Peyer's patch (tissue), 4 donors: ENCODE measurements at places on chromosomes 3 and 15. TPM values are rescaled to one million over a fixed set of nuclear protein-coding genes. Genes with fewer than 3 reads are reported as not detected.
A peak's percentile ranks its signal among the peaks of the same experiment; 100 is the strongest.

Gene CLDN16
- not detected for total RNA-seq

DNA sequence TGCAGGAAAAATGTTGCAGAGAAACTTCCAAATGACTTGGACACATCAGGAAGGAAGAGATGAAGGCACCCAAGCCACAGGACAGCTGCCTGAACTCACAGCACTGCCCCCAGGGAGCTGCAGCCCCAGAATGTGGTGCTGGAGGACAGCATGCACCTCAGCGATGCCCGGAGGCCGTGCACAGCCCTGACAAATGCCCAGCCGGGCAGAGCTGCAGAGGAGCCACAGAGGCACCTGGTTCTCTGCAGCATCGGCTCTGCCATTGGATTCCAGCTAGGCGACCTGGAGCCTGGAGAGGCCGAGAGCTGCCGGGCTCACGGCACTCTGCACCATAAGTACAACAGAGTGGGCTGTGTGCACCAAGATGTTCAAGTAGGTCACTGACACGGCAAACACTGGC is 97.5 kb downstream of the OCA2 start:
- H3K27me3 ChIP-seq = no peaks in the 10 kb centered on the region
- no peak overlapping the region for H3K4me3 ChIP-seq
- H3K27ac ChIP-seq = no peak overlapping the region
- H3K4me1 ChIP-seq = no peaks in the 10 kb centered on the region
- no peaks in the 10 kb centered on the region for H3K36me3 ChIP-seq

Gene FRMD4B
- total RNA-seq = 28.6 TPM

Gene ECE2
- not detected for total RNA-seq

- no peak for DNase-seq
- no peaks in the 10 kb centered on the region for H3K27me3 ChIP-seq
- H3K27ac ChIP-seq = no peak overlapping the region
Observed at GRCh38 chr3:100316641-100317069, 17.9 kb upstream of the NIT2 start.

GRCh38 chr3:103372031-103372430 is 937.2 kb downstream of the ZPLD1 start:
- no peaks in the 10 kb centered on the region for H3K27me3 ChIP-seq
- H3K4me3 ChIP-seq = no peak overlapping the region
- DNase-seq = no peak

DNA sequence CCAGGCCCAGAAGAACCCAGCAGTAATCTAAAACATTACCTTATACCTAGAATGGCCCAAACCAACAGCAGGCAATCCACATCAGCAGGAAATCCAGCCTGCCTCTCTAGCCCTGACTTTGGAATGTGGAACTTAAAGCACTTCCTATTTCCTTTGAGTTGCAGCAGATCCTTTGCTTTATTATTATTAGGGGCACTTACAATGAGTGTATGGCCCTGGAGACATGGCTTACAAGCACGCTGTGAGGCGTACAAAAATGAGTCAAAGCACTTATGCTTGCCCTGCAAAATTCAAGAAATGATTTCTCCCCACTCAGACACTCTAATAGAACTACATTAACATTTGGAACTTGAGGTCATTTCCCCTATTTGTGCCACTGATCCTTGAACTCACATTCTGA is 9.5 kb upstream of the KNSTRN start:
- H3K4me3 ChIP-seq = no peak overlapping the region
- no peak for DNase-seq
- no peaks in the 10 kb centered on the region for H3K27me3 ChIP-seq
- peaks cover 6% of the 10 kb centered on the region for H3K4me1 ChIP-seq
- no peaks in the 10 kb centered on the region for H3K36me3 ChIP-seq
- H3K27ac ChIP-seq = no peak overlapping the region

DNA sequence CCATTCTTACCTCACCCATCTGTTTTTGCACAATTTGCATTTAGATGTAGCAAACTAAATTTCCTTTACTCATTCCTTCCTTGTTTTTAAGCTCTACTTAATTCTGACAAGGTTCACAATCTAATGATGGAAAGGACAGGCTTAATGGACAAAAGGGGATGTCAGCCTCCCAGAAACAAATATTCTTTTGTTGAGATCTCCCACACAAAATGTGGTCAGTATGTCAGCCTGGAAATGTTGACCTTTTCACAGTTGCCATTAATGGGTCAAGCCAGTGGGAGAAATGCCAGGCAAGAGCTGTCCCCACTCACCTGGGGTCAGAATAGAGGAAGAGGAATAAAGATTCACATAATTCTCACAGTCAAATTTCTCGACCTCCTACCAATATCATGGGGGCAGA is 27.0 kb downstream of the WWTR1 start:
- no peak overlapping the region for H3K4me3 ChIP-seq
- H3K27ac ChIP-seq = no peak overlapping the region
- H3K36me3 ChIP-seq = no peaks in the 10 kb centered on the region

- no peak overlapping the region for H3K4me3 ChIP-seq
- DNase-seq = no peak
- no peaks in the 10 kb centered on the region for H3K36me3 ChIP-seq
- H3K27ac ChIP-seq = no peak overlapping the region
- H3K27me3 ChIP-seq = no peaks in the 10 kb centered on the region
Observed at GRCh38 chr15:79513940-79514339, 81.8 kb downstream of the MINAR1 start.

GRCh38 chr3:14774431-14774830 is 44.3 kb upstream of the FGD5 start:
- H3K4me3 ChIP-seq = no peak overlapping the region
- H3K36me3 ChIP-seq = no peaks in the 10 kb centered on the region
- H3K27ac ChIP-seq = no peak overlapping the region
- no peaks in the 10 kb centered on the region for H3K4me1 ChIP-seq

DNA sequence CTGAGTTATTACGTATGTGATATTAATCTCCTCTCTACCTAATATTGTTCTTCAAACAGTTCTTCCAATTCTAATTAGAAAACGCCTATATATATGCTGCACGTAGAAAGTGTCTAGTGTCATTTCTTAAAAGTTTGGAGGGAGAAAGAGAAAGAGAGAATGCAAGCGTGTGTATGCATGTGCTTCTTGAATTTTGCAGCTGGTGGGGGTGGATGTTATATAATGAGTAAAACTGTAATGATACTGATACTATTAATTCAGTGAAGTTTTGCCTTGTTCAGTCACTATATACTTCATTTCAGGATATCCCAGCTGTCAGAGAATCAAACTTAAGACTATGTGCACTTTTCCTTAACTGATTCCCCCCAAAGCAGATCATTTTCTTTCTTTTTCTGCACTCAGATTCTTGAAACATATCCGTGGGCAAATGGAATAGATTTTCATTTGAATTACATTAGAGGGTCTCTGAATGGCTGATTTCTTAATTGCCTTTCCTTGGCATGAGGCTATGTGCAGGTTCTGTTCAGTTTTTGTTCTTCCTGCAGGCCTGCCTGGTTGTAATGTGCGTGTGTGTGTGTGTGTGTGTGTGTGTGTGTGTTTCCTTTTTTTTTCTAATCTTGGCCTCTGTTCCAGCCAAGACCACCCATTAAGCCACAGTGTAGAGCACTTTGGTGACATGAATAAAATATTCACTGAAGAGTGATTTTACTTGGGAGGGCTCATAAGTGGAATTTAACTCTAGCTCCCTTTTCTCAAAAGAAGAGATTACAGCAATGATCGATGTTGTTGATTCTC is 617.5 kb downstream of the RBMS3 start:
- no peaks in the 10 kb centered on the region for H3K4me1 ChIP-seq
- no peak for DNase-seq
- H3K27ac ChIP-seq = no peak overlapping the region
- H3K27me3 ChIP-seq = no peaks in the 10 kb centered on the region
- no peaks in the 10 kb centered on the region for H3K36me3 ChIP-seq

Gene CCDC54
- not detected for total RNA-seq

DNA sequence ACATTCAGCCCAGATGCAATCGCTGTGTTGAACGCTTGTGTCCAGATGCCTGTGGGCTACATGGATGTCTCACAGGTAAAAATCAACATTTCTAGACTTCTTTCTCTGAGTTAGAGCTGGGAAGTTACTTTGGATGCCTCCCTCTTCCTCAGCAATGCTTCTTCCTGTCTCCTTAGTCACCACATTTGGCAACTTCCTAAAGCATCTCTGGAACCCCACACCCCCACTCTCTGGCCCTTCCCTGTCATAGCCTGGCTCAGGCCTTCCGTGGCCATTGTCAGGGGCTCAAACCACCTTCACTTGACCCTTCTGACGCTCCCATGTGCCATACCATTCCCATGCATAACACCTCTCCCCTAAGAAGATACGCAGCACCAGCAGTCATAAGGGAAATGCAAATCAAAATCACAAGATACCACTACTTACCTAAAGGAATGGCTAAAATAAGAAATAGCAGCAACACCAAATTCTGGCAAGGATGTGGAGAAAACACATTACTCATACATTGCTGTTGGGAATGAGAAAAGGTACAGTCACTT is 21.6 kb upstream of the RGMA start:
- H3K27ac ChIP-seq = no peak overlapping the region
- H3K4me1 ChIP-seq = no peaks in the 10 kb centered on the region
- no peaks in the 10 kb centered on the region for H3K27me3 ChIP-seq
- DNase-seq = no peak

Gene DPH6
- 18.3 TPM for total RNA-seq

DNA sequence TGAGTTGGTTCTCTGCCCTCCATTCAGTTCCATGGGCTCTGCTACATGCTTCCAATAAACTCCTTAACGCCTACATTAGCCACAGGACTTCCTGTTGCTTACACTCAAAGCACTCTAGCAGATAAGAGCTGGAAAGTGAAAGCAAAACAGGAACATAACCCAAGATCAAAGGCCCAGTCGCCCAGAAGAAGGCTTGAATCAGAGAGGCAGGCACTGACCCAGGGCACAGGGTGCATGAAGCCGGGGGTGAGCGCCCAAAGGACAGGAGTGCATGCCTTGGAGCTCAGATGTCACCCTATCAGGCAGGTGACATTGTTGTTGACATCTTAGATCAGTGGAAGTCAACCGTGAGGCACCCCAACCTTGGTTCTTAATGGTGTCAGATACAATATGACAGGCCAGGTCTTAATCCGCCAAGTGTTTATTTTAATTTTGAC is 235.1 kb downstream of the UACA start:
- H3K4me1 ChIP-seq = no peaks in the 10 kb centered on the region
- H3K27me3 ChIP-seq = no peaks in the 10 kb centered on the region
- H3K36me3 ChIP-seq = no peaks in the 10 kb centered on the region
- peak; percentile 77 for DNase-seq

GRCh38 chr15:57551715-57552677 is 39.7 kb upstream of the MYZAP start:
- no peaks in the 10 kb centered on the region for H3K27me3 ChIP-seq
- H3K4me3 ChIP-seq = no peak overlapping the region
- no peak overlapping the region for H3K27ac ChIP-seq
- no peak for DNase-seq
- no peaks in the 10 kb centered on the region for H3K36me3 ChIP-seq

Gene ACKR2
- 1.1 TPM for total RNA-seq

Gene ACAA1
- total RNA-seq = 324 TPM

DNA sequence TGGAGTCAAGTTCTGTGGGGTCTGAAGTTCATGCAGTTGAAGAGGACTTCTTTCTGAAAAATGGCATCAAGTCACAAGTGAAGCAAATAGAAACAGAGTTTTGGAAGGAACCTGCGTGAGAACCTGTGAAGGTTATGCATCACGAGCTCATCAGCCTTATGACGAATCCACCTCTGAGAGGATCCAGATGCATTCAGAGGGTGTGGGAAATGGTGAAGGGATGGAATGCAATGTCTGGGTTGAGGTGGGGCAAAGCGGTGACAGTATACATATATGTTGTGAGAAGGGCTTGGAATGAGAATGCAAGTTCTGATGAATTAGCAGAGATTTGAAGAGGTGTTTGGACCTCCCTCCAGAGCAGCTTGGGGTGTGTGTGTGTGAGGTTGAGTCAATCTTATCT is 382.1 kb upstream of the TBL1XR1 start:
- H3K27ac ChIP-seq = no peak overlapping the region
- no peaks in the 10 kb centered on the region for H3K36me3 ChIP-seq
- H3K4me1 ChIP-seq = no peaks in the 10 kb centered on the region
- H3K4me3 ChIP-seq = no peak overlapping the region
- no peak for DNase-seq
- H3K27me3 ChIP-seq = no peaks in the 10 kb centered on the region

DNA sequence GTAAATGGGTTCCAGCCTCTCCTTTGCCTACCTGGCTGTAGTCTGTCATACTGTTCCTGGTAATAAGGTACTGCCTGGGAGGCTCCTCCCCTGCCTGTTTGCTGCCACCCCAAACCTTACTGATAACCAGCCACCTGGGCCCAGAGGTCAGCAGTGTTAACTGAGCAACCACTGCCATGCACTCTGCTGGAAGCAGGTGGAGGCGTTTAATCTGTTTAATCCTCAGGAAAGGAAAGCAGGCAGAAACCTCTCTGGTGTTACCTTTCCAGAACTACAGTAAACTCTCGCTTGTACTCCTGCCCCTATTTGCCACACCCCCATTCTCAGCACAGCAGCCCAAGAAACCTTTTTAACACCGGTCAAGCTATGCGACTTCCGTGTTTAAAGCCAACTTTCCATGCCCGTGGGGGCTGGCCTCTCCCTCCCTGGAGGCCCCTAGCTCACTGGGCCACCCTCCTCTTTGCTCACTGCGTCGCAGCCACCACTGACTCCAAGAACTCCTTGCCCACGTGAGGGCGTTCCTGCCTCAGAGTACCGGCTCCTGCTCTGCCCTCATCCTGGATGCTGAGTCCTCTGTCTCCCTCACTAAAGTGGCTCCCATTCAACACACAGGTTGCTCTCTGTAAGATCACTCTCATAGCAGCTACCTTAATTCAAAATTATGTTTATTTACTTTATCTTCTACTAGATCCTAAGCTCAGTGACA is 8.3 kb downstream of the BDH1 start:
- H3K4me3 ChIP-seq = no peak overlapping the region
- DNase-seq = peak; percentile 68
- H3K4me1 ChIP-seq = peaks cover 26% of the 10 kb centered on the region
- peaks cover 33% of the 10 kb centered on the region for H3K36me3 ChIP-seq
- peak overlapping the region; percentile 14 for H3K27ac ChIP-seq

DNA sequence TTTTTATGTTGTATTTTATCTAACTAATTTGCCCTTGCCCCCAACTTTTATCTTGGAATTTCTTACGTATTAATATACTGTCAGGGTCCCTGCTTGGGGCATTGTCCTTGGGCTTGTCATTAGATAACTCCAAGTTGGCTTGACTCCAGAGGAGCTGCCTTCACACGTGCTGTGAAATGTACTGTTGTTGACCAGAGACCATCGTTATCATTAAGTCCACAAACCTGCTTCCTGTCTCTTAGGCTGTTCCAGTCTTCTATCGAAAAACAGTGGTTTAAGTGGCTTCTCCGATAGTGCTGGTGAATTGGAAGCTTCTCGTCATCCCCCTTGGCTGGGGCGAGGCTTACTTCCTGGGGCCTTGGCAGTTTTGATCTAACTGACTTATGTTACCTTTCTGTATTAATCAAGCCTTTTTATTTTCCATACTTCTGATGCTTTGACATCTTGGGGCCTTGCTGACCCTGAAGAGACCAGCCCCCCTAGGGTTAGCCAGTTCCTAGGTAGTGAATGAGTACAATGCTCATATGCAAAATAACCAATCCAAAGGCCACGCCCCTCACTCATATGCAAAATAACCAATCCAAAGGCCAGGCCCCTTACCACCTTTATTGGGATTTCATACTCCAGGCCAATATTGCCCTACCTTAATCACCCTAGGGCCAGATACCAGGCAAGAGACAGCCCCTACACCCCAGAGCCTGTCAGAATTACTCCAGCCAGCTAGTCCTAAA is 164.5 kb downstream of the IGF1R start:
- H3K27me3 ChIP-seq = no peaks in the 10 kb centered on the region
- no peak for DNase-seq
- no peaks in the 10 kb centered on the region for H3K36me3 ChIP-seq
- no peak overlapping the region for H3K4me3 ChIP-seq
- H3K4me1 ChIP-seq = no peaks in the 10 kb centered on the region
